ENCODE measurements at places on chromosomes 16 and 17.

GRCh38 chr16:56643080-56643778, 4.8 kb downstream of the MT1A start:
- no peak for DNase-seq

DNA sequence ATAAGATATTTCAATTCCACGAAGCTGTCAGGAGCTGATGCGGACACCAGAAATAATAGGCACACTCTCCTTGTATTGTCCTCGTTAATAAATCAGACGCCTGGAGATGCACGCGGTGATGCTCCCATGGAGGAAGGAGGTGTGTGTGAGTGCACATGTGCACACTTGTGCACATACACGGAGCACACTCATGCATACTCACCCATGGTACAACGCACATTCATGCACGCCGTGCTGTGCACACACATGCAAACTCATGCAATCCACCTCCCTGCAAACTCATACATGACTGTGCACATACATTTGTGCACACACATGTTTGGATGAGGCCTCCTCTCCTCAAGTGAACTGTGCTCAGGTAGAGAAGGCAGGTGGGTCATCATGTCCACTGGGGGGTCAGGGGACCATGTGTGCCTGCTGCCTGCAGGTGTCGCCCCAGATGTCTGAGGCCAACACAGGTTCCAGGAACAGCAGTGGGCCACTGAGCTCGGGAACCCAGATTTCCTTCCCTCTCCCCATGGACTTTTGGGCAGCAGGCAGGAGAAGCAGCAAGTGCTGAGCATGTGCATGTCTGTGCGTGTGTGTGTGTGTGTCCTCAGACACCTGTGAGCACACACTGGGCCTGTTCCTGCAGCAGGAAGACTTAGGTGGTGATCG, 165.3 kb downstream of the SDK2 start:
- no peak for DNase-seq

- peak; percentile 48 for DNase-seq
These were observed 1.1 kb downstream of the ZNF423 start for GRCh38 chr16:49854796-49855203.

- DNase-seq, result no peak
These were observed 32.5 kb downstream of the CDRT4 start for GRCh38 chr17:15434956-15435355.

- peak; percentile 54 for DNase-seq
These were observed 805 bp upstream of the C16orf95 start for GRCh38 chr16:87317750-87318644.

- DNase-seq, result no peak
These were observed 6.6 kb upstream of the TMEM204 start for GRCh38 chr16:1526608-1527555.

- DNase-seq, result peak; percentile 36
These were observed 23.4 kb downstream of the NMRAL1 start for GRCh38 chr16:4450931-4451519.

DNA sequence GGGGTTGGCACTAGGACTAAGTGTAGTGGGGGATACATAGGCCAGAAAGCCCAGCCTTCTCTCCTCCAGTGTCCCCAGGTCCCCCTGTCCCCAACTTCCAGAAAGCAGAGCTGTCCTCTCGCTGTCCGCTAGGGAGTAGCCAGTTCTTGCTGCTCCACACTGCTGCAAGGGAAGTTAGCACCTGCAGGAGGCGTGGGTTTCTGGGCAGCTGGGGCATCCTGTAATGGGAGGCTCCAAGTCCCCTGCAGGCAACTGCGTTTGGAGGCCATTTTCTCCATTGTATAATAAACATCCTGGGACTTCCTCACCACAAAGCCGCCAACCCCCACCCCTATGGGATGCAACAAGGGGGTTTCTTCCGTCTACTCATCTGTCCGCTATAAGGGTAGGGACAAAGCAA, 1.7 kb downstream of the RPRML start:
- DNase-seq, result peak; percentile 24

DNA sequence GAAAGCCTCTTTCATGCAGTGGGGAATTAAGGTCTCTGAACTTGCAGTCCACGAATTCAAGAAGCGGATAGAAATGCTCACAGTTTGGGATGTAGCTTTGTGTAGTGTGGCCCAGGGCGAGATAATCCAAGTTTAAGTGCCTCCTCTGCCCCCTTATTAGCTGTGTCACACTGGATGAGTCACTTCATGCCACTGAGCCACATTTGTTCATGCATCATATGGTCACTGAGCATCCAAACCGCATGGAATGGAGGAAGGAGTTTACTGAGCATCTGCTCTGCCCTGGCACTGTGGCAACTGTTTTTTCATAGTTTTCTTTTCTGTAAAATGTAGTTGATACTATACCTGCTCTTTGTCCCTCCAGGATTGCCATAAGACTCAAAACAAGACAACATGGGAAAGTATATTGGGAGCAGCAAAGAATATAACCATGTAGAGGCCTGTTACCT, 15.1 kb upstream of the DHX8 start:
- DNase-seq, result peak; percentile 85

DNA sequence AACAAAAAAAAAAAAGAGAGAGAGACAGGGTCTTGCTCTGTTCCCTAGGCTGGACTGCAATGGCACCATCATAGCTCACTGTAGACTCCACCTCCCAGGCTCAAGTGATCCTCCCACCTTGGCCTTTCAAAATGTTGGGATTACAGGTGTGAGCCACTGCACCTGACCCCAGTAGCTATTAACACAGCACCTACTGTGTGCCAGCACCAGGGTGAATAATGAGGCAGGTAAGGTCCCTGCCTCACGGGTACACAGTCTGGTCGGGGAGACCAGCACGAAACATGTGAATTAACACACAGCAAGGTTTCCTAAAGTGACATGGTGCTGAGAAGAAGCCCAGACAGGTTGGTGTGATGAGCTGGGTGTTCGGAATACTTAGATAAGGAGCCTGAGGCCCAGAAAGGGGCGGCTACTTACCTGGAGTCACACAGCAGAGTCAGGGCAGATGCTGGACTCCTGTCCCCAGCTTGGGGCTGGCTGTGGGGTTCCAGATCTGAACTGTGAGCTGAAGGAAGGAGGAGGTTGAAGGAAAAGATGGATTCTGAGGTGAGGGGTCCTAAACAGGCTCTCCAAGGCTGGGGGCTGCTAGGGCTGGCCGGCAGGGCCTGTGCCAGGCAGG, 10.5 kb upstream of the FBXL19 start:
- no peak for DNase-seq

- DNase-seq, result no peak
These were observed 33.1 kb upstream of the CRISPLD2 start for GRCh38 chr16:84786605-84787262.
